Activated effector memory CD4-positive, alpha-beta T cell treated with Interleukin-2 at 50 U/mL for 16 hours (primary cell): ENCODE measurements at places on chromosomes 3 and 15.

GRCh38 chr3:190384309-190384756 is 3.6 kb upstream of the CLDN16 start:
- no peak for DNase-seq

GRCh38 chr15:28944696-28945300 is 59.0 kb downstream of the APBA2 start:
- DNase-seq: no peak

DNA sequence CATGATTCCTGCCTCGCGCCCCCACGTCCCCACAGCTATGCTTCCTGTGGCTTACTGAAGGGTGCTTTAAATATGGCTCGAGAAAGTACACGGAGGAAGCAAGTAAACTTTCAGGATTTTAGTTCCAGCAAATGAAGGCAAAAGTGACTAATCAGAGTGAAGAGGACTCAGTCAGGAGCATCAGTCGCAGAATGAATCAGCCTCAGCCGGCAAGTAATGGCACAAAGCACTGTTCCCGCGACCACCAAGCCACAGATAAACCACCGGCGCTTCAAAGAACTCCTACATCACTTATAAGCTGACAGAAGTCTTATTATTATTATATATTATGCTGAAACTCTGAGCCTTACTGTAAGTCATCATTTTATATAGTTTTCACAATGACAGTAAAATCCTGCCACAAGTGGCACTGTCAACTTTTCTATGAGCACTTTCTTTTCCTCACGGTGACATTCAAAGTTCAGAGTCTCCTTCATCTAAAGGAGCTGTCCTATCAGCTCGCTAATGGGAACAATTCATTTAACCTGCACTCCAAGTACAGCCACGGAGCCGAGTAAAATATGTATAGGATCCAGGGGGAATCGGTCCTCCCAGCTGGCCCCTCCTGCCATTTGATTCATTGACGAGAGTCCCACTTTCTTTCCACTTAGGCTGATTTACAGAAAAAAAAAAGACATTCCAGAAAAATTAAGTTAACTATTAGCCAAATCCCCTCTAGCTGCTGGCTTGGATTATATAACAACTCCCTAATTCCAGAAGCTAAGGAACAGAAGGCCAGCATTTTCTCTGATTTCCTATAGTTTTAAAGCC is 217.0 kb upstream of the ICE2 start:
- peak; percentile 32 for DNase-seq

DNA sequence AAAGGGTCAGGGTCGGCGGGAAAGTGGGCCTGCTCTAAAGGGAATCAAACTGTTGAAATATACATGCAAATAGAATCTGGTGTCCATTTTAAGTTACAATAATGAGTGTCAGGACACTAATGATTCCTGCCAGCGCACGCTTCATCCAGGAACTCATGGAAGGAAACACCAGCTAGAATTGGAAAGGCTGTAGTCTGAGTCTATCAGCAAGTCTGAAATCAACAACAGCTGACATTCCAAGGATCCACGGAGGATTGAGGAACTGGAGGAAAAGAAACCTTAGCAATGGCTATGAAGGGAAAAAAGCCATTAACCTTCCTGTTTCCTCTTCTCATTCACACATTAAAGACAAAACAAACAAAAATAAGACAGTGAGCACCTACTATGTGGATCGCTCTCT is 1063.1 kb downstream of the NTRK3 start:
- DNase-seq: no peak

- DNase-seq: no peak
Measured at GRCh38 chr3:53764026-53764775, 82.0 kb downstream of the CHDH start.
